ENCODE measurements at places on chromosomes 13 and 19. TPM values are rescaled to one million over a fixed set of nuclear protein-coding genes. Genes with fewer than 3 reads are reported as not detected.

DNA sequence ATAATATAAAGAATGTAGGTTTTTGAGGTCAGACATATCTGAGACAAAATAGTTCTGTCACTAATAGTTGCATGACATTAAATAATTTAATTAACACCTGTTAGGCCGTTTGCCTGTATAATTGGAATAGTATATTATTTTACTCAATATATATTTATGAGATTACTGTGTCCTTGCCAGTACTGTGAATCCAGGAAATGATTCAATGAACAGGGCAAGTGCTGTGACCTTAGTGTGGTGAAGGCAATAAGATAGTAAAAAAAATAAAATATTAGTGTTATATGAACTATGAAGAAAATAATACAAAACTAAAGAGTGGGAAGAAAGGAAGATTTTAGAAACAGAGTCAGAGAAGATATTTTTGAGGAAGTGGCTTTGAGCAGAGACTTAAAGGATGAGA is 403.7 kb downstream of the PCDH9 start:
- DNase-seq = no peak

- no peak for DNase-seq
Observed at GRCh38 chr19:41744850-41745249, 10.5 kb upstream of the CEACAM6 start.

DNA sequence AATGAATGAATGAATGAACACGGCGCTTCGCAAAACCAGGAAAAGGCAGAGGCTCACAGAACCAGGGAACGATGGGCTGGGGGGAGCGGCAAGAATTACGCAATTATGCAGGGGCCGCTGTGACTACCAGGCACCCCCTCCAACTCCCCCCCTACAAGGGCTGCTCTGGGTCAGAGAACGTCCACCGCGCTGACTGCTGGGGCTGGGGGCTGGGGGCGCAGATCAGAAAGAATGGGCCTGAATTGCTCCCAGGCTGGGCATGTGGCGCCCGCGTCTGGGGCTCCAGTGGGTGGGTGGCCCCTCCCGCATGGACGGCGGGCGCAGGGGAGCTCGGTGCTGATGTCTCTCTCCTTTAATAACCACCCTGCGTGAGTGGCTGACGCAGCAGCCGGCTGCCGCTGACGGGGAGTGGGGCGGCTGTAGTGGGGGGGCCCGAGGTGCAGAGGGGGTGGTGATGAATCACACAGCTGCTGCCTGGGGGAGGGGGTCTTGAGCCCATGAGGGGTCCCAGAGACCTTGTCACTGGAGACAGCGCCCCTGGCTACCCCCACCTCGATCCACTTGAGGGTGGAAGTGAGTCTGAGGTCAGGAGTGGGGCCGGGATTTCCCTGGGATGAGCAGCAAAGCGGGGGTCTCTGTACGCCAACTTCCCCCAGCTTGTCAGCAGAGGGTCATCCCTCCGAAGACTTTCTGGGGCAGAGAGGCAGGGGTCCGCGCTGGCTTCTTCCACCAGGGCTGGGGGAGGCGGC is 1.5 kb upstream of the CIRBP start:
- no peak for DNase-seq

- DNase-seq = peak; percentile 80
Observed at GRCh38 chr19:3670796-3671679, 29.2 kb downstream of the PIP5K1C start.

DNA sequence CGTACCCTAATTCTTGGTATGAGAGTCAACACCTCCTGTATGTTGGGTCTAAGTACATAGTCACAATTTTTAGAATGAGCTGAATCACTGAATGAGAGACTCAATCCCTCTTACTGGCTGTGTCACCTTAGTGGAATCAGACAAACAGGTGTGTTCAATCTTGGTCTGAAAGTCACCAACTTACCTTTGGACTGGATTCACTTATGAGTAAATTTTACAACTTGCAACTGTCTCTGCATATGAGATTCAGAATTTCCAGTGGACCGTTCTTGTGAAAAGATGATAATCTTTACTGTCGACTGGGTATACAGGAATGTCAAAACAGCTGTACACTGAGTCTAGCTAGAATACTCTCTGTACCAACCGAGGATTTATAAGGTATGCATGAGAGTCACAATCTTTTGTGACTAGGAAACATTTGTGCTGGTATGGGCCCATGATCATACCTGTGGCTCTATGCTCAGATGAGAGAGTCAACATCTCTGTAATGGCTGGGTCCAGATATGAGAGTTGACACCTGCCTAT is 5.9 kb upstream of the ZNF91 start:
- DNase-seq = no peak

GRCh38 chr13:99505814-99506269 is 4.6 kb downstream of the TM9SF2 start:
- peak; percentile 50 for DNase-seq

DNA sequence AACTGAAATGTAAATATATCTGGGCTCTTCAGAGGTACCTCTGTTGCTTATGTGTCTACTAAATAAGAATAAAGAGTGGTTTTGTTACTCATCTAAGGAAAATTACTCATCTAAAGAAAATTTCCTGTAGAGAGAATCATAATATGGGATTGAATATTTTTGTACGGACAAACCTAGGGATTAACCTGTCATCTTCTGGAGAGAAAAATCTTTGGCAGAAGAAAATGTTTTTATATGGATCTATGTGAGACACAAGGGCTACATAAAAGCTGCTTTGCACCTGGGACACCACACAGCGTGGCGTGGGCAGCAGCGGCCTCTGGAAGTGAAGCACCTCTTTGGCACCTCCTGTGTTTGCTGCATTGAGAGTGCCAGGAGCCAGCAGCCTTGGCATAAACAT is 242.9 kb upstream of the DACH1 start:
- no peak for DNase-seq

- DNase-seq = no peak
Observed at GRCh38 chr13:49343255-49343654, 95.5 kb downstream of the CDADC1 start.

DNA sequence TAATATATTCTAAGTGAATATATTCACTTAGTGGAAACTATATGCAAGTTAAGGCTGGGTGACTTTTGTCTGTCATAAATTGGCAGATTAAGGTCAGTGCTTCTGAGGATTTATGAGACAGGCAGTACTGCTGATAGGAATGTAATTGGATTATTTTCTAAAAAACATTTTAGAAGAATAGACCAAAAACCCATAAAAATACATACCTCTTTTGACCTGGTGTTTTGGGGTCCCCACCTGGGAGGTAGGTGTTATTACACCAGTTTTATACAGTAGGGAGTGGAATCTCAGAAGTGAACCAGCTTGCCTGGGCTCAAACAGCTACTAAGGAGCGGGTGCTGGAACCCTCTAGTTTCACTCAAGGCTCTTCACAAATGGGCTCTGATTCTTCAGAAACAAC is 25.3 kb downstream of the COG3 start:
- no peak for DNase-seq

DNA sequence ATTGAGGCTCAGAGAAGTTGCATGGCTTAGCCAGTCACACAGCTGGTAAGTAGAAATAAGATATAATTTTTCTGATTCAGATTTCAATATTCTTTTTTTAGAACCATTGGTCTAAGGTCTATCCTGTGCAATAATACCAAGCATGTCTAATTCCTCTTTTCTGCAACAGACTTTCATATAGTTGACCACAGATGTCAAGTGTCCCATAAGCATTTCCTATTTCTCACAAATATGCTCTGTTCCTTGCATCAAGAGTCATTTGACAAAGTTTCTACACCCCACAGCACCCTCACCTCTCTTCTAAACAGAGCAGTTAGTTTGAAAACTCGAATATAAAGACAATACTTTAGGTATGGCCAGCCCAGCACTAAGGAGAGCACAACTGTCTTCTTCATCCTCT is 26.8 kb upstream of the SACS start:
- DNase-seq = no peak

GRCh38 chr13:23350009-23350408 is 83.5 kb downstream of the SACS start:
- DNase-seq = no peak

GRCh38 chr19:55131421-55131820 is 14.0 kb upstream of the PPP1R12C start:
- no peak for DNase-seq

- DNase-seq = no peak
Observed at GRCh38 chr19:6514926-6515544, 12.9 kb upstream of the TUBB4A start.

- peak; percentile 99 for DNase-seq
Observed at GRCh38 chr19:38658462-38659306, 11.2 kb downstream of the ACTN4 start.

DNA sequence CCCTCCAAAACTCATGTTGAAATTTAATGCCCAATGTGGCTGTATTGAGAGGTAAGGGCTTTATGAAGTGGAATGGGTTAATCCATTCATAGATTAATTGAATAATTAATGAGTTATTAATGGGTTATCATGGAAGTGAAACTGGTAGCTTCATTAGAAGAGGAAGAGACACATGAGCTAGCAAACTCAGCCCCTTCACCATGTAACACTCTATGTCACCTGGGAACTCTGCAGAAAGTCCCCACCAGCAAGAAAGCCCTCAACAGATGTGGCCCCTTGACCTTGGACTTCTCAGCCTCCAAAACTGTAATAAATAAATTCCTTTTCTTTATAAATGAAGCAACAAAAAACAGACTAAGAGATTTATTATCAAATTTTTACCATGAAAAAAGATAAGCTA is 223.5 kb downstream of the KLF12 start:
- DNase-seq = no peak

DNA sequence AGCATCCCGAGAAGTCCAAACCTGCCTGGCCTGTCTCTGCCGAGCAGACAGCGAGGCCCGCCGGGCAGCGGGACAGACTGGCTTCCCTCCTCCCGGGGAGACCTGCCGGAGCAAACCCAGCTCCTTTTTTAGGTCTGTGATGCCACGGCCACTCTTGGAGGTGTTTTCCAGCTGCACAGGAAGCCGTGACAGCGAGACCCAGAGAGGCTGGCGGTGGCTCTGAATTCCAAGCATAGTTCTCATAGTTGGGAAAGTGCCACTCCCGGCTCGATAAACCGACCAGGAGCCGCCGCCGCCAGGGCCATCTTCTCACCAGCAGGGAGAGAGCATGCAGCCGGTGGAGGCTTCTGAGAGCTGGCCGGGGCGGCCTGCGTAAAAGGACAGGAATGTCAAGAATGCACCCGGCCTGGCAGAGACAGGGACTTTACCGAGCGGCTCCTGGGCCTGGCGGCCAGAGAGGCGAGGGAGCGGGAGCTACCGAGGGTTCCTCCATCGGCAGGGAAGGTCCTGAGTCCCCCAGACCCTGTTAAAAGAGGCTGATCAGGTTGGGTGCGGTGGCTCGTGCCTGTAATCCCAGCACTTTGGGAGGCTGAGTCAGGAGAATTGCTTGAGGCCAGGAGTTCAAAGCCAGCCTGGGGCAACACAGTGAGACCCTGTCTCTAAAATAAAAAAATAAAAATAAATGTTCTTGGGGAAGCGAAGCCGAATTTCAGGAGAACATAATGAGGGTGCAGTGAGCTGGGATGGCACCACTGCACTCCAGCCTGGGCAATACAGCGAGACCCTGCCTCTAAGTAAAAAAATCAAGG is 64.9 kb downstream of the GADD45B start:
- peak; percentile 96 for DNase-seq

- peak; percentile 55 for DNase-seq
Observed at GRCh38 chr13:77124423-77124822, 97.5 kb upstream of the FBXL3 start.

DNA sequence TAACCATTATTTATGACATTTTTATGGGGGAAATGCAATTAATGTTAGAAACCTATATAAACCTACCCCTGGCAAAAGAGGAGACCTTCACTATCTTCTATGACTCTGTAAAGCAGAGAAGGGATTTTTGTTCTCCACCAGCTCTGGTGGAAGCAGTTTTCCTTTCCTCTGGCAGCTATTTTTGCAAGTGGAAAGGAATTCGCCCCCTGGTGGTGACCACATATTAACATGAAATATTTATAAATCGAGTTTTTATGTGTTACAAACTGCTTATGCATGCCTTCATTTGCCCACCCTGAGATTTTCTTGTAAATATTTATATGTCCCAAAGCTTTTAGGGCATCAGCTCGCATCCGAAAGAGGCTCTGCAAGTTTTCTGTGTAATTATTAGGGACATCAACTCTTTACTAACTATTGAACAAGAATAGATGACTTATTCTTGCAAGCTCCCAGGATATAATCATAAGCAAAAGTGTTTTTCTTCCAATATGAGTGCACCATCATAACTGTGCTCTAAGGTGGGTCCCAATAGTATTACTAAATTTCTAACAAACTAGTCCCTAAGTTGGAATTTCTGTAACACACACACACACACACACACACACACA is 62.4 kb downstream of the SERTM1 start:
- DNase-seq = peak; percentile 73

DNA sequence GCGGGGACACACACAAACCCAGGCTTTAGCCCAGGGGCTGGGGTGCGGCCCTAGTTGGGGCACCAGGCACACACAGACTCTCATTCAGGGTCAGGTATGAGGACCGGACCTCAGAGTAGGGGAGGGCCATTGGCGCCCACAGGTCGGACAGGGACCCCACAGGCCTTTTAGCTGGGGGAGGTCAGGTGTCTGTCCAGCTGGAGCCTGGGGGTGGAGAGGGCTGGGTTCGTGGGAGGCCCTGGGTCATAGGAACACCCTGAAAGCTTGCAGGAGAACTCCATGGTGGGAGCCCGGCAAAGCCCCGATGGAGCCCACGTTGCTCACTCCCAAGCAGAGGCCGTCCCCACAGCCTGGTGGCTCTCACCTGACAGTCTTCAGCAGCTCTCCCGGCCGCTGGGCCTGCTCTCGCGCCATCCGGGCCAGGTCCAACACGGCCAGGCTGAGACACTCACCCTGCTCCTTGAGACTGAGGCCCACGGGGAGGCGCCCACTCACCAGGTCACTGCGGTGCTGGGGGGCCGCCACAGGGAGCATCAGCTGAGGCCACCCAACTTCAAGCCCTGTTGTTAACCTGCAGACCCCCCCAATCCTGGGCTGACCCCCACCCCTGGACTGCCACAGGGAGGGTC is 5.0 kb downstream of the JAK3 start:
- DNase-seq = no peak

DNA sequence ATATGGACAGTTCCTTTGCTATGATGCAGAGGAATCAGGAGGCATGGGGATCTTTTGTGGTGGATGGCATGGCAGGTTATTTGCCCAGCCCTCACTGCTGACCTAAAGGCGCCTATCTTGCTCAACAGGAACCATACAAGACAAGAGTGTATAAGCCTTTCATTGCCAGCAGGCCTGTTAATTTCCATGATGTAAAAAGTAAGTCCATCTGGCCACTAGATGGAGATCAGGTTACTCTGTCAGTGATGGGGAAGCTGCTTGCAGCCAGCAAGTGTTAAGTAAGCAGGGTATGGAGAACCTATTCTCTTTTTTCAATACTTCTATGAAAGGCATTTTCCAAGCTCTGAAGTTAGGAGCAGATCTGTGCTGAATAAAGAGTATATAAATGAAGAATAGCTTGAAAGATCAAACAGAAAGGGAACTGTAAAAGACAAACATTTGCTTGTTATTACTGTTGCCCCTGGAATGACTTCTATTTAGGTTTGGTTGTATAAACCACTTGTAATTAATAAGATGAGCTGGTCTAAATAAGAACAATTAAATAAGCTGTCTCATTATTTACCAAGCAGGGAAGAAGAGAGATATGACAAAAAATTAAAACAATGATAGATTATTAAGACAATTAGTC is 210.9 kb downstream of the RGCC start:
- DNase-seq = peak; percentile 98

Gene CGB1
- not detected for total RNA-seq

Gene CNN1
- total RNA-seq = 148 TPM

Gene GIPR
- total RNA-seq = 0.32 TPM

Gene DDX49
- total RNA-seq = 48.4 TPM

Gene OR4F17
- 0.32 TPM for total RNA-seq

Gene HNRNPA1L2
- total RNA-seq = 3.9 TPM

Gene GADD45GIP1
- 18.6 TPM for total RNA-seq

Gene ZNF414
- 6.4 TPM for total RNA-seq

Gene C19orf73
- 0.32 TPM for total RNA-seq

Gene LATS2
- 32.0 TPM for total RNA-seq
